ENCODE measurements at places on chromosomes 7 and 10.

DNA sequence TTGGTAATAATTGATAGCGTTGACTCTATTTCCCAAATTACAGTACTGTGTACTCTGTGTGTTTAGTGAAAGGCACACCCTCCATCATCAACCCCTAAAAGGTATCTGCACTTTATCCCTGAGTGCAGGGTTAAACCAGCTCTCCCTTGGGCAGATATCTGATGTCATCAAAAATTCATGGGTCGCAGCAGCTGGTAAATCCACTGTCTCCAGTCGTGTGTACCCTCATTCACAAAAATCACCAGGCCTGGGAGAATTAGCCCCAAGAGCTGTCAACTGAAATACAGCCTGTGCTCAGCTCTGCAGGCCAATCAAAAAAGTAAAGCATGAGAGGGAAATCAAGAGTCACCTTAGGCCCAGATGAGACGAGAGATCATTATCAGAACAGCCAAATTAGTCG is 103.7 kb downstream of the HIP1 start:
- no peak for DNase-seq

GRCh38 chr10:8045726-8046494 is 8.6 kb upstream of the GATA3 start:
- DNase-seq, result no peak

DNA sequence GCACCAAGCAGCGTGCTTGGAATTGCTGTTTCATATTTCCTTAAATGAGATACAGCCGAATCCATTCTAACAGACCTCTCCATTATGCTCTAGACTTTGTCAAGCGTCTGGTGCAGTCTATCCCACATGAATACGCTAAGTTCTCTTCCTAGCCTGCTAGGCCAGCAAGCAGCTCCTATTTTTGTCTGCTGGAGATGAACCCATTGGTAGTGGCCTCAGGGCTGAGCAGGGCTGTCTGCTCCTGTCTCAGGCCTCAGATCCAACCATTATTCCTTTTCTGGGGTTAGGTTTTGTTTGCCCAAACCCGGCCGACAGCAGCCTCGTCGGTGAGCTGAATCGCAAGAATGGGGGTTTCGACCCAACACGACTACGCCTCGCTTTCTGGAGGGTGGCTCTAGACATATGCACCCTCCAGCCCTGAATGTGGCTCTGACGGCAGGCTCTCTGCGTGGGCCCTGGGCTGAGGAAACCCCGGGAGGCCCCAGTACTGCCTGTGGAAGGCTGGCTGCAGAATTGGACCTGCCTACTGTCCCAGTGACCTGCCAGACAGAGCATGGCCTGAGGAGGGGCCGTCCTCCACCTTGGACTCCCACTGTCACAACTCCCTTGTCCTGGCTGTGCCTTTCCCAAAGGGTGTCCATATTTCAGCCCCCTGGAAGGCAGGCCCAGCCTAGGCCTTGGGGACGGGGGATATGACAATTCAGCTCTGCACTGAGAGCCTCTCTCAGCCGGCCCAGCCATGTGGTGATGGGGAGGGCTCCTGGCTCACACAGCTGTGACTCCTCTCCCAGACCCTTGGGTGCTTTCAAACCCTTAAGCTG is 267.9 kb upstream of the TCERG1L start:
- DNase-seq, result no peak

DNA sequence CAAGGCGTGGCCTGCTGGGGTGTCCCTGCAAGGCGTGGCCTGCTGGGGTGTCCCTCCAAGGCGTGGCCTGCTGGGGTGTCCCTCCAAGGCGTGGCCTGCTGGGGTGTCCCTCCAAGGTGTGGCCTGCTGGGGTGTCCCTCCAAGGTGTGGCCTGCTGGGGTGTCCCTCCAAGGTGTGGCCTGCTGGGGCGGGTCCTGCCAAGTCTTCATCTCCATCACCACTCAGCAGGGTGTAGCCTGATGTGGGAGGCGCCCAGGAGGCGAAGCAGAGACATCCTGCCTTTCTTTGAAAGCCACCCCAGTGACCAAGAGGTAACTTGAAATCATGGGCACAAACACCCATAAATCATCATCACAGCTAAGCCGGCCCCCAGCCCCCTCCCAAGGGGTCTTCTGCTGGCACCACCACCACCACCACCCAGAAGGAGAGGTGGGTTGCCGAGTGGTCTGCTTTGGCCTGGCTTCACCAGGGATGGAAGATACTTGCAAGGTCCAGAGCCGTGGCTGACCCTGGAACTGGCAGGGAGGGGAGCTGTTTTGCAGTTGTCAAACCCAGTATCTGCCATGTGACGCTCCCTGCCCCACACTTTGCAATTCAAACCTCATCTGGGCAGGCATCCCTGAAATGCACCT is 190.6 kb downstream of the EBF3 start:
- DNase-seq, result no peak

DNA sequence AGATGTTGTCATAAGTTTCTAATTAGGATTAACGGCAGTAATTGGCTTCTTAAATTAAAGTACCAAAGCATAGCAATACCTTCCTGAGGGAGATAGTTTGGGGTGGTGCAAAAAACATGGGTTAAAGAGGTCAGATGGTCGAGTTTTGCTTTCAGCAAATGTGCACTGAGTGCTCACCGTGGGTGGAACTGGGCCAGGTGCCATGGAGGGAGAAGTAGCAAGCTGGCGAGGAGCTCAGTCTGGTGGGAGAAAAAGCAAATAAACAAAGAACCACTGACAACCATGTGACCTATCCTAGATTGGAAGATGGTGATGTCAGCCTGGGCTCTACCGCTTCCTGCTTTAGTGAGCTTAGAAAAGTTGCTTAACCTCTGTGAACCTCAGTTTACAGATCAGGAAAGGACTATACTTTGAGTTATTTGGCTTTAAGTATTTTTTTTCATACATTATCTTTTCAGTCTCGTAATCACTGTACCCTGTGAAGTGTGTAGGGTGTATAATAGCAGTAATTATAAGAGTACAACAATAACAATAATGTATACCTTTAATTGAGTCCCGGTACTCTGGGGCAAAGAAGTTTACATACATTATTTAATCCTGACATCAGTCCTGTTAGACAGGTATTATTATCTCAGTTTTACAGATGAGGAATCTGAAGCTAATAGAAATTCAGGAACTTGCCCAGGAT is 69.0 kb upstream of the PDCD4 start:
- peak; percentile 7 for DNase-seq

DNA sequence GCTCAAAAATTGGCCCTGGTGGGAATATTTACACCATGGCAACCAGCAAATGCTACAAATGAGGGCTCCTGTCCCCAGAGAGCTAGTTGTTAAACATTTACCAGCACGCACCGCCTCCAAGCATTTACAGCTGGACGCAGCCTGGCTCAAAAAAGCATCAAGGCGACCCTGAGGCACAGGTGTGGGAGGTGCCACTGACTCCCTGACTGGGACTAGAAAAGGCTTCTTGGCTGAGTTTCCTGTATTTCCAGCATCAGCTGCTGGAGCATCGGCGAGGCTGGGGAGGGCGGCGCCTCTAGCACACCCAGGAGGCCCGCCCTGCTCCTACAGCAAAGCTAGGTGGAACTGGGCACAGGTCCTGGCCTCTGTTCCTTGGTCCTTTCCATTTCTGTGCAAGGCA is 43.5 kb upstream of the ZRANB1 start:
- DNase-seq, result no peak

GRCh38 chr10:124288928-124289850 is 129.5 kb downstream of the OAT start:
- no peak for DNase-seq

DNA sequence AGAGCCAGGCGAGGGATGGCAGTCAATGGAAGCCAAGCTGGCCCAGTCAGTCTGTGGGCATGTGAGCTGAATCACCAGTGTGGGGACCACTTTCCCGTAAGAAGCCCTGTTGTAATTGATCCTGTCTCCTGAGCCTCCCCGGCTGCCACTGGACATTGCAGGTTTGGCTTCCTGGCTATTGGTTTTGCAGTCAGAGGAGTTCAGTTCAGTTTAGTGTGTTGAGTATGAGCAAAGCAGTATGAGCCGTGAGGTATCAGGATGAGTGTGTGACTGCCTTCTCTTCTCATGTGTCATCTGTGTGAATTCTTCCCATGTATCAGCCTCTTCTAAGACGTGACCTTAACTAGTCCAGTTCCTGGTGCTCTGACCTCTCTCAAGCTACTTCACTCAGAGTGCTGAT is 227.4 kb downstream of the PRKG1 start:
- DNase-seq, result no peak

- DNase-seq, result no peak
Measured at GRCh38 chr7:107857541-107857912, 33.5 kb upstream of the DLD start.

GRCh38 chr7:73966062-73966940 is 61.7 kb upstream of the ELN start:
- DNase-seq, result no peak

- DNase-seq, result no peak
Measured at GRCh38 chr10:43628956-43629355, 19.7 kb downstream of the ZNF32 start.

DNA sequence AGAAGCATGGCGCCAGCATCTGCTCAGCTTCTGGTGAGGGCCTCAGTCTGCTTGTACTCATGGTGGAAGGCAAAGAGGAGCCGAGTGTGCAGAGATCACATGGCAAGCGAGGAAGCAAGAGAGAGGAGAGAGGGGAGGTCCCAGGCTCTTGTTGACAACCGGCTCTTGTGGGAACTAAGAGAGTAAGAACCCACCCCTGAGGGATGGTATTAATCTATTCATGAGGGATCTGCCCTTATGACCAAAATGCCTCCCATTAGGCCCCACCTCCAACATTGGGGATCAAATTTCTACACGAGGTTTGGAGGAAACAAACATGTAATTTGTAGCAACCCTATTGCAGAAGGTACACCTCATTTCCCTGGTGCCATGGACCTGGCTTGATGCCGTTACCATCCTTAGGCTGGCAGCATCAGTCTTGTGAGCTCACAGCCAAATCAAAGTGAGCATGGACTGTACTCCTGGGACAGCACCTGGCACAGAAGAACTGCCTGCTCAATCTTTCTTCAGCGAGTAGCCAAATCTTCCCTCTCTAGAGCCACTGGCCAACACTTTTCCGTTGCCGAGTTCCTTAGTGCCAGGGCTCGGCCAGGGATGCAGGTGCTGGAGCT is 6.5 kb downstream of the BTBD16 start:
- no peak for DNase-seq

DNA sequence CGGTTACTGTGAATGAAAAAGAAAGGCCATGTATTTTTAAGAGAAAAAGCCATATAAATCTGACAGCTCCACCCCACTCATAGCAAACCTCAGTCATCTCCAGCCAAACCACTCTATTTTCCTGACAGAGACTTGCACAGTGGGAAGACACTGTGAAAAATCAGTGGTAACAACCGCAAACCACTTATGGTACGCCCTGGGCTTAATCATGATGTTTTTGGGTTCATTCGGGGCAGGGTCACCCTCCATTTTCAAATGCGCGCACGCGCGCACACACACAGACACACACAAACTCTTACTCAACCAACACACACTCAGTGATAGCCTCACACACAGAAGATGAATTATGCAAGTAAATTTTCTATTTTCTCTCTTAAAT is 82.1 kb upstream of the HPS1 start:
- DNase-seq, result no peak

DNA sequence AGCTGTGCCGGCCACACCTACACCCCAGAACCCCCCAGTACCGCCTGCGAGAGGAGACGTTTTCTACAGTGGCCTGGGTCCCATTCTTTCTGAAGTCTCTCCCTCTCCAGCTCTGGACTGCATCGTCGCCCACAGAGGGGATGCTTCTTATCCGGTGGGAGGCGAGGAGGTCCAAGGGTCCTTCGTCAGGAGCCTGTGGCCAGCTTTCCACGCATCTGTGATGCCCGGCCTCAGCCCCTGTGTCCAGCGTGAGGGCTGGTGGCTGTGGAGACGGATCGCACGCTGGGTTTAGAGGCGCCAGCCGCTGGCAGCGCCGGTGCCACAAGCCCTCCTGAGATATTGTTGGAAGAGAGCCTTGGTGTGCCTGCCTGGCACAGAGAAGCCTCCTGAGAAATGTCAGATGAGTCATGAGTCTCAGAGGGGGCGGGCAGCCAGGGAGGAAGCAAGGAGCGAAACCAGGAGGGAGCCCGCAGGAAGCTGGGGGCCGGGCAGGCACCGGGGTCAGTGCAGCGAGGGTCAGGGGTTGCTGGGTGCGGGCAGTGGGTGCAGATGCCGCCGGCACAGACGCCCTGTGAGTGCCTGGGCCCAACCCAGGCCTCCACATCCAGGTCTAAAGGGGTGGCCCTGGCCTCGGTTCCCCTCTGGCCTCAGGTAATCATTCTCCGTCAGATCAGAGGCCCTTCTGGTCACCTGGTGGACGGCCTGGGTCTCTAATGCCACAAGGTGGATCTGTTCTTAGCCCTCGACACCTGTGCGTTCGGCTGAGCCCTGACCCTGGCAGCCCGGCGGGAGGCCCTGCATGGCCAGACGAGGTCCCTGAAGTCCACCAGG is 86.0 kb upstream of the DIP2C start:
- DNase-seq, result no peak

DNA sequence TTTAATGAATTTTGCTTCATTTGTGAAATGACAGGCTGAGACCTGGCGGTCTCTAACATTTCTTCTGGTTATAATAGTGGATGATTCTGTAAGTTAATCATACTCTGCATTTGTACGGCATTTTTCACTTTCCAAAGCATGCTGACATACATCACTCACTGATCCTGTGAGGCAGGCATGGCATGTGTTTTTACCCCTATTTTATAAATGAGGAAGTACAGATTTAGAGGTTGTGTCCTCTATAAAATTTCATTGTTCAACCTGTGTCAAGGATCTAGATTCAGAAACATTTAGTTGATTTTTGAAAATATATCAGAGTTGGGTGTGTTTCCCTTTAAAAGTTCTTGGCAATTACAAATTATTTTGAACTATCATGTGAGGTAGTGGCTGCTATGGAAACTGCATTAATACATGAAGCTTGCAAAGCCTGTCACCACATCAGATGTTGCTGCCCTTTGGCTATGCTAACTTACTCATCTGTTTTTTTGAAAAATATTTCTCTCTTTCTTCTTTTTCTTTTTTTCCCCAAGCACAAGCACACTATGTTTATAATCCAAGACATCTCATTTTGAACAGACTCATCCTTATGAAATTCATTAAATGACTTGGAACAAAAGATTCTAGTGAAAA is 172.7 kb downstream of the GNAI1 start:
- no peak for DNase-seq

DNA sequence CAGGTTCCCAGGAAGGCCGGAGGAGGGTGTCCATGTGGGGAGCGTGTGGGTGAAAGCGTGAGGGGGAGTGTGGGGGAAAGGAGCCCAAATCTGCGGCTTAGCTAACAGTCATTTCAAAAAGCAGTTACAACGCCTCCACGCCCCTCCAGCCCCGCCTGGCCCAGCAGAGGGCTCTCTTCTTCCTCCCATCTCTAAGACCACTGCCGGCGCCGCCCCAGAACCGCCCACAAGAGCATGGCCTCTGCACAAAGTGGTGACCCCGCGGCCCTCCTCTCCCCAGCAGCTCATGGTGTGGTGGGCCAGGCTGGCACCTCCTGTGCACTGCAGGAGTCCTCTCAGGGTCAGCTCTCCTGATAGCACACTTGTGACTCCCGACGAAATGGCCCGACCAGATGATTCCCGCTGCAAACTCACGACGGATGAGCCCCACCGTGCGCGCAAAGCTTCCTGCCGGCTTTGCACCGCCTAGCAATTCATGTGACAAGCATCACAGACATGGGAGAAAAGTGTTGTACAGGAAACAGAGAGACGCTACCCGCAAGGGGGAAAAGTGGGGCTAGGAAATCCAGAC is 12.4 kb upstream of the HUS1 start:
- DNase-seq, result peak; percentile 85
